T-helper 2 cell (primary cell): ENCODE measurements at places on chromosomes 7 and 10.

DNA sequence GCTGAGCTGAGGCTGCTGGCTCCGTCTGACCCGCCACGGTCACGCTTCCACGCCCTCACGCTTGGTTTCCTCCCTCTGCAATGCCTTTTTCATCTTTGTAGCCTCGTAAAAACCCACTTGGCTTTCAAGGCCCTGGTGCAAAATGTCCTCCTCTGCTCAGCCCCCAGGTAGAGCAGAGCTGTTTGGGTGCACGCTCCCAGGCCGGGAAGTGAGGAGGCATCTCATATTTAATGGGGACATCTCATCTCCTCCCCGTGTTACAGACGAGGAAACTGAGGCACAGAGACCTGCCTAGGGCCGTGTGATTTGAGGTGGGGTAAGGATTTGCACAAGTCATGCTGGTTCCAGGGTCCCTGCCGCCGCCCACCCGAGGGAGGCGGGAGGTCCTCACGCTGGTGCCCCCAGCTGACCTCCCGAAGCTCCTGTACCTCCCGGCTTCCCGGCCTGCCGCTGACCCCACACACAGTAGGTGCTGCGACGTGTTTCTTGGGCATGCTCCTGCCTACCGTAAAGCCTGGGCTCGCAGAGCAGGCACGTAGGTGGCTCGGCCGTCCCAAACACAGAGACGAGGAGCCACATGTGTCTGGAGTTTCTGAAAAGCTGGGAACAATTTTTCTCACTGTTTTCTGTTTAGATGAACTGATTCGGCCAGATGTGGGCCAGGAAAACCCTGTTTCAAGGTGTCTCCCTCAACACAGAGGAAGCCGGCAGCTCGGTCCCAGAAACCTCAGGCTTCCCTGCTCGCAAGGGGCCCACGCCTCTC lies 11.5 kb downstream of the FOXL3 start:
- DNase-seq: no peak

- no peak for DNase-seq
Observed at GRCh38 chr10:86024281-86025041, 342.1 kb downstream of the GRID1 start.

DNA sequence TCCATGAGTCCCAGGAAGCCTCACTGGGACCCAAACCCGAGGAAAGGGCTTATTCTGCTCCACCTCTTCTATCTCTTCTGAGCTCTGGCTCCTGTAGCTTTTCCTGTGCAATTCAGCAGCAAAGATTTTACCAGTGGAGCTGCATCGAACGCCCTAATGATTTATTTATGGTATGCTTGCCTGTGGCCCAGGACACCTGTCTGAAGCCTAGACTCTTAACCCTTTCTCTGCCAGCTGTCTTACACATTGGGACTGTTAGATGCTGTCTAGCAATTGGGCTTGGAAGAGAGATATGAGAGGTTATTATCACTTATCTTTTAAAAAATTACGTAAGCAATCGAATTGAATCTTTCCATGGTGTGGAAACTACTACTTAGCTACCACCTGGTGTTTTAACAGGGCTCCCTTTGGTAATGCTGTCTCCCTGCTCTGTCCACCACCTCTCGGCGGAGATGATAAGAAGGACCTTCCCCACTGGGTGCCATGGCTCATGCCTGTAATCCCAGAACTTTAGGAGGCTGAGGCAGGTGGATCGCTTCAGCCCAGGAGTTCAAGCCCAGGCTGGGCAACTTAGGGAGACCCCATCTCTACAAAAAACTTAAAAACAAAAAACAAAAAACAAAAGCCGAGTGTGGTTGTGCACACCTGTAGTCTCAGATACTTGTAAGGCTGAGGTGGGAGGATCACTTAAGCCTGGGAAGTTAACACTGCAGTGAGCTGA lies 8.8 kb downstream of the ACSL5 start:
- no peak for DNase-seq

GRCh38 chr7:75583255-75583654 lies 91.1 kb downstream of the SPDYE5 start:
- DNase-seq: no peak

GRCh38 chr10:123013456-123014419 lies 4.9 kb downstream of the ACADSB start:
- DNase-seq: no peak

- DNase-seq: no peak
Observed at GRCh38 chr7:36606153-36606975, 117.9 kb downstream of the AOAH start.

DNA sequence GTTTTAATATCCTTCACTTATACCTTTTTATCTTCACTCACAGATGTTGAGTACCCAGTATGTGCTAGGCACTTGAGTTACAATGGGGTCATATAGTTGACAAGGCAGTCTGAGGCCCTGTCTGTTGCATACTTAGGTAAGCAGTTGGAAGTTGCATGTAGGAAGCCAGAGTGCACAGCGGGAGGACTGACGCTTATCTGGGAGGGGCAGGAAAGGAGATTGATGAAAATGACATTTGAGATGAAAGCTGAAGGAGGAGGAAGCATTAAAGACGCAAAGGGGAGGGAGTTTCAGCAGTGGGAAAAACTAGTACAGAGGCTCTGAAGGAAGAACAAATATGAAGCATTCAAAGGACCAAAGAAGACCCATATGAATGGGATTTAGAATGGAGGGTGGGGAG lies 266.2 kb downstream of the HTR7 start:
- no peak for DNase-seq

GRCh38 chr10:49328401-49329145 lies 29.6 kb downstream of the C10orf71 start:
- DNase-seq: no peak
